ENCODE measurements at places on chromosomes 16 and 17. TPM values are rescaled to one million over a fixed set of nuclear protein-coding genes. Genes with fewer than 3 reads are reported as not detected.

Gene SLC35G6
- total RNA-seq = not detected

Gene CPHXL2
- not detected for total RNA-seq

Gene PRR15L
- total RNA-seq = not detected

Gene CCL8
- 1.2 TPM for total RNA-seq

Gene MT1E
- 148 TPM for total RNA-seq

Gene SHCBP1
- total RNA-seq = 8.3 TPM

Gene CD300E
- not detected for total RNA-seq

Gene CHRNE
- 0.38 TPM for total RNA-seq

Gene XAF1
- total RNA-seq = 59.9 TPM

Gene RUNDC1
- 12.1 TPM for total RNA-seq

Gene CYTH1
- total RNA-seq = 8.1 TPM

Gene TRIM72
- under 0.01 TPM for total RNA-seq

Gene CLEC19A
- not detected for total RNA-seq

Gene ITGB3
- 22.8 TPM for total RNA-seq

Gene PRPF8
- 69.7 TPM for total RNA-seq

Gene BCAR1
- 31.6 TPM for total RNA-seq

Gene TEKT3
- 0.59 TPM for total RNA-seq

Gene ATP1B2
- total RNA-seq = not detected

Gene SLC6A2
- not detected for total RNA-seq

Gene RUNDC3A
- 0.08 TPM for total RNA-seq

Gene TNFRSF13B
- not detected for total RNA-seq

Gene CLEC18C
- total RNA-seq = 2.6 TPM

Gene MGAT5B
- 0.08 TPM for total RNA-seq

Gene KRT36
- total RNA-seq = 0.12 TPM

Gene HEATR9
- not detected for total RNA-seq

Gene COPZ2
- total RNA-seq = 130 TPM

Gene TVP23A
- not detected for total RNA-seq

Gene ADAD2
- not detected for total RNA-seq

Gene ZNF747
- 6.6 TPM for total RNA-seq

Gene NPB
- total RNA-seq = 0.38 TPM

Gene KRT9
- not detected for total RNA-seq

Gene FOXC2
- 4.1 TPM for total RNA-seq

Gene GPRC5C
- total RNA-seq = 9.7 TPM

Gene FA2H
- not detected for total RNA-seq

Gene ATP2C2
- not detected for total RNA-seq

All from smooth muscle cell of the coronary artery (primary cell).